Ovary (tissue), 10 donors: ENCODE measurements at places on chromosomes 7 and 10.

DNA sequence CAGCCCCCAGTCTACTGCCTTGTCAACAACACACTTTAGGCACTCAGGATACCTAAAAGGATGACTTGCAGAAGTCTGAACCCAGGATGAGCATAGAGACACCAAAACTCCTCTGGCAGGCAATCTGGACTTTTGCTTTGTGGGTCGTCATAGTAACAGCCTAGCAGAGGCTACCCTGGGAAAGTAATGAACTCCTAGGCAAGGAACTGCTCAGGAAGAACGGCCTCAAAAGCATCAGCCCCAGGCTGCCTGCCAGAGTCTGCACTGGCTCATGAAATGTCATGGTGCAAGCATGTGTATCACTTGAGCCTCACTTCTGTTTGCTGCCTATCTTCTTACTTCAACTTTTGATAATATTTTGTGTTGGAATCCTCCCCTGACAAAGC lies 715.1 kb downstream of the GRID1 start:
- no peak for DNase-seq

GRCh38 chr10:11154849-11155498 lies 137.3 kb downstream of the CELF2 start:
- no peak for DNase-seq

- peak; percentile 69 for DNase-seq
Observed at GRCh38 chr10:119341459-119342301, 134.3 kb downstream of the GRK5 start.

DNA sequence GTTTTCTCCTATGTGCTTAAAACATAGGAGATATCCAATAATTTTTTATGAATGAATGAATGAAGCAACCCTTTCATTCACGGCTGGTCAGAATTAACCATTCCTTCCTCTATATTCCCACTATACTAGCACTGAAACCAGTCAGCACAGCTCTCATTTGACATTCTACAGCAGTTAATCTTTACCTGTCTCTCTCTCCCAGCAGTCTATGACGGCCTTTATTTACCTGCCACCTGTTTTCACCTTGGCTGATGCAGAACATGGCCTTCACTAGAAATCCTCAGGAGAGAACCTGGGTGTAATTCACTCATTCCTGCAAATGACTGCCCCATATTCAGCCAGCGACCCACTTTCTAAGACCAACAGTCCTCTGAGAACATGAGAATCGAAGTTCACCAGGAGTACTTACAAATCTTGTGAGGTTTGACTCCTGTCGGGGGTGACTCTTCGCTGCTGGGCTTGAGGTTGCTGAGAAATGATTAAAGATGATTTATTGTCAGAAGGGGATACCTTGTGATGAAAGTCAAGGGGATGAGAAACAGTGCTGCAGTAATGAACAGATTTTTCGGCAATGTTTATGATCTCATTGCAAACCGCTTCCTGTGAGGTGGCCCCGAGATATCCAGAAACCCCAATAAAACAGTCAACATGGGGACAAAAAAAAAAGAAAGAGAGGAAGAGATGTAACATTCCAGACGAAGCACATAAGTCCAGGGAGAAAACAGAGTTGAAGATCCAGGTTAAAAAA lies 30.9 kb upstream of the PDLIM1 start:
- DNase-seq: no peak

- no peak for DNase-seq
Observed at GRCh38 chr7:151140826-151141225, 26.7 kb downstream of the GBX1 start.

DNA sequence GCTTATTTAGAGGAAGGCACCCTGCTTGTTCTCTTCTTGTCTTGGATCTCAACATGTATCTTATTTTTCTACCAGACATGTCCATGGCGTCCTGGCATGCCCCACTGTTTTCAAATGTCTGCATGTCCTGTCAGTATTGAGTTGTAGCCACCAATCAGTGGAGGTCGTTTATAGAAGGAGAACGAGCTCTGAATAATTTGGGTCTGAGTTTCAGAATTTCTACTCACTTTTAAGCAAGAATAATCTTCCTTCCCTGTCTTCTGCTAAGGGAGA lies 2.9 kb upstream of the HOXA13 start:
- DNase-seq: no peak

GRCh38 chr10:61128196-61128595 lies 184.2 kb upstream of the RHOBTB1 start:
- no peak for DNase-seq

- no peak for DNase-seq
Observed at GRCh38 chr10:9605231-9605630, 1412.4 kb upstream of the CELF2 start.

- no peak for DNase-seq
Observed at GRCh38 chr7:10724449-10724848, 249.2 kb upstream of the PHF14 start.

DNA sequence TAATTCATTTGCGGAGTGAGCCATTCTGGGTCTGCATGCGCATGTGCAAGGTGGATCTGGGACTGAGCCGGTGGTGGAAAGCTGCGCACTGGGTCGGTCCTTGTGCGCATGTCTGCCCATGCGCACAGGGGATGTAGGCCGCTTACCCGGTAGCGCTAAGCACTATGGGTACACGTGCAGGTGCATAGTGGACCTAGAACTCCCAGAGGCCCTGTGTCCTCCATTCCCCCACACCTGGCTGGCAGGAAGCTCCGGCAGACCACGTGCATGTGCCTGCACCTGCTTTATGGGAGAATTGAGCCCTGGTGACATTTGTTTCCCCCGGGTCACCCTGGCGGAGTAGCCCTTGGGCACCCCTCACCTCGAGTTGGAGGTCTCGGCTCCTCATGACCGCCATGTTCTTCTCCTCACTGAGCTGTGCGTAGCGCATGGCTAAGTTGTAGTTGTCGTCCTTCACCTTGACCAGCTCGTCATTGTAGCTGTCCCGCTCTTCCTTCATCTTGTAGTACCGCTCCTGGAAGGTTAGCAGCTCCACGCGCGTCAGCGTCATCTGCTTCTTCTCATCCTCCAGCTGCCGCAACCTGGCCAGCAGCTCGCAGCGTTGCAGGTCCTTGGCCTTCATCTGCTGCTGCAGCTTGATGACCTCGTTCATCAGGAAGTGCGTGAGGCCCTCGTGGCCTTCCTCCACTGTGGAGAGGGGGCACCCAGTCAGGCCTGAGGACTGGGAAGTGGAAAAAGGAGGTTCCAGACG lies 99.6 kb downstream of the CARD11 start:
- DNase-seq: no peak

- no peak for DNase-seq
Observed at GRCh38 chr10:110378006-110378405, 73.3 kb upstream of the SMNDC1 start.

DNA sequence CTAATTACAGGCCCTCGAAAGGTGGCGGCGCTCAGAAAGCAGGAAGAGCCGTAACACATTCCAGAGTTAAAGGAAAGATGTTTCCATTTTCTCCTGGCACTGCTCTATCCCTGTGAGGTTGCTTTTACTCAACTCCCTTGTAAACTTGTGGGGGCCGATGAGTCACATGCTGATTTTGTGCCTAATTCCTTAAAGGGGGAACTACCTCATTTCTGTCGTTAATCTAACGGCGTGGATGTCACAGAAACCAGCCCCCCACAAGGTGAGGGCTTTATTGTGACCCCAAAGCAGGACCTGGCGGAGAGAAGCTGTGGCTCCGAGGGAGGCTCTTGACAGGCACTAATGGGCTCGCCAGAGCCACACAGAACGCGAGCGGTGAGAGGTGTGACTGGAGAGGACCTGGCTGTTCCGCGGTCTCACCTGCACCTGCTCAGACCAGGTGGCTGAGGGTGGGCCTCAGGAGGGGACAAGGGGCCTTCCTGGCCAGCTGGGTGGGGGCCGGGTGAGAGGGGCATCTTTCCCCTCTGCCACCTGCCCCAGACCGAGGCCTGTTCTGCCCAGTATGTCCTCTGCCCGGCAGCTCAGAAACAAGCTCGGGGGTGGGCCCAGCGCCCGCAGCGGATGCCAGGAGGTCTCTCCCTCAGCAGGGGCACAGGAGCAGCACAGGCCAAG lies 50.9 kb downstream of the CALML3 start:
- peak; percentile 52 for DNase-seq

GRCh38 chr10:12925845-12926244 lies 75.7 kb downstream of the CCDC3 start:
- DNase-seq: no peak

DNA sequence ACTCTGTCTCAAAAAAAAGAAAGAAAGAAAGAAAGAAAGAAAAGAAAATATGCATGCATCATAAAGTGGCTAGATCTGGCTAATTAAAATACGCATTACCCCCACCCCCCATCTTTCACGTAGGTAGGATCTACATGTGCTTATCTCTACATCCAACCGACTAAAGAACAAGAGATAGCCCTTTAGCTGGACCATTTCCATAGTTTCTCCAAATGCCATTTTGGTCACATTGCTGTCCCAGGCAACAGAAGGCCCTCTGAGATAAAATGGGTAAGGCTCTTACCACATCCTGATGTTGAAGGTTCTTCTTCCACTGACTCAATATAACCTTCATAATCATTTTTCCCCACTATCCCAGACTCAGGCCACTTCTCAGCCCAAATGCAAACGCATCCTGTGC lies 31.5 kb downstream of the PIK3AP1 start:
- DNase-seq: no peak

DNA sequence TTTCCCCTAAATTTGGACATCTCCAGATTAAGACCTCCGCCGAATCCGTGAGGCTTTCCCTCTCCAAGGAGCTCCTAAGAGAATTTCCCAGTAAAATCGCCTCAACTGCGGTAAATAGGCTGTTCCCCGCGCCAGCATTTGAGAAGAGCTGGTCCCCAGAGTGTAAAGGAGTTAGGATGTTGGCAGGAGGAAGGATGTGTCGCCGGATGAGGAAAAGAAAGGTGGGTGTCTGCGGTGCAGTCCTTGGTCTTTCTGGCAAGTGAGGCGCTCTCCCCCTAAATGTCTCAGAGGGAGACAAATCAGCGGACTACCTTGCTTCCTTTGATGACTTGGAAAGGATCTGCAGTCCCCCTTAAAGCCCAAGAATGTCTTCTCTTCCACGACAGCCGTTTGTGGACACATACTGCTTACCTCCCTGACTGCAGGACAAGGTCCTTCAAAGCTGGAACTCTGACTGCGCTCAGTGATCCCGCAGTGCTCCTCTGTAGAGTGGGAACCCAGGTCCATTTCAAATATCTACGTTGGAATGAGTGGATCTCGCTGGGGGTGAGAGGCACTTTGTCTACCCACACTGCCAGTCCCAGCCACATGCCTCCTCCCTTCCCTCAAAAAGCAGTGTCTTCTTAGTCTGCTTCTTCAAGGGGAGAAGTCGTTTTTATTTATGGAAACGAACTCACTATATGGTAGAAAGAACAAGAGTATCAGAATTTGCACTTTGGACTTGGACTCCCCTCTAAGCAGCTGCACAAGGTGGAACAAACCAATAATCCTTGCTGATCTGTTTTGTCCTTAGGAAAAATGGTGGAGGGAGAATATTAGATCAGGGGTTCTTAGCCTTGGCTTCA lies 1.1 kb upstream of the DLG5 start:
- DNase-seq: peak; percentile 41

DNA sequence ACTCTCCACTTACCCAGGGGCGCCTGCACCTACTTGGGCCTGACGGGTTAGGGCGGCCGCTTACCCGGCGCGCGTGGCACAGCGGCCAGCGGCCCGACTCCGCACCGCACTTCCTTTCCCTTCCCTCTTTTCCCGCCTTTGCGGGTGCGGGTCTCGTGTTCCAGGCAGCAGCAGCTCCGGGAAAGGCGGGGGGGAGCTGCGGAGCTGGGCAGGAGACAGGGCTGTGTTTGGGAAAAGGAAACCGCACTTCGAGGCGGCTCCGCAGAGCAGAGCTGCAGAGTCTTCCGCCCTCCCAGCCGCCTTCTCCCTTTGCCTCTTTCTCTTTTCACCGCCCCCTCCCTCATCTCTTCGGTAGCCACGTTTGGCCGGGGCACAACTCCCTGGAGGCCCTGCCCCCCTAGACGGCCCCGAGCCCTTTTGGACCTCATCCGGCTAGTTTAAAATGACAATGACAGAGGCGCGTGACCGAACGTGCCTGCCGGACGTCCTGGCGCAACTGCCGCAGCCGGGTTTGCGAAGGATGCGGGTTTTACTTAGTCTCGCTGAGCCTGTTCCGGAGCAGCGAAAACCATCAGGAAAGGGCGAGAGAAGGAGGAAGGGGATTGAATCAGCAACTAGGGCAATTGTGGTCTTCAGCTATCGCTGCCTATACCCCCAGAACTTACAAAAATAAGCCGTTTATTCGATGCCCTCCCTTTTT lies 7.9 kb upstream of the PAX2 start:
- no peak for DNase-seq

- DNase-seq: no peak
Observed at GRCh38 chr7:23691320-23691719, 11.3 kb downstream of the FAM221A start.

- no peak for DNase-seq
Observed at GRCh38 chr7:33918438-33919143, 13.3 kb downstream of the BMPER start.

- no peak for DNase-seq
Observed at GRCh38 chr7:6274743-6275142, 2.3 kb upstream of the CYTH3 start.

GRCh38 chr10:89869180-89869579 lies 167.8 kb downstream of the KIF20B start:
- no peak for DNase-seq

DNA sequence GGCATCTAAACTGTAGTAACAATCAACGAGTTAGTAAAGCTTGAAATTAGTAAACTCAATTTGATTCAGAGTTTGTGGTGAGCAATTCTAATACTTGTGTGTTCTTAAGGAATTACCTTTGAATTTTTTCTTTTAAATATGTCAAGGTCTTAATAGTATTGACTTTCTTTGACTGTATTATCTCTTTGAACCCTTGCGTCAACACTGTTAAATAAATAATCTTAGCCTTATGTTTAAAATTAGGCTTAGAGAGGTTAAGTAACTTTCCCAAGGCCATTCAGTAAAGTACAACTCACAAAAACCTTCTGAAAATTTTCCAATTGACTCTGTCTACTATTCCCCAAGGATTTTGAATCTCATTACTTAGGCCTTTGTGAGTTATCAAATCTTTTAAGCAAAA lies 716.4 kb downstream of the NRG3 start:
- DNase-seq: no peak

- DNase-seq: no peak
Observed at GRCh38 chr10:130301021-130301892, 165.1 kb downstream of the GLRX3 start.

GRCh38 chr7:132066761-132067171 lies 509.5 kb downstream of the PLXNA4 start:
- DNase-seq: peak; percentile 25

DNA sequence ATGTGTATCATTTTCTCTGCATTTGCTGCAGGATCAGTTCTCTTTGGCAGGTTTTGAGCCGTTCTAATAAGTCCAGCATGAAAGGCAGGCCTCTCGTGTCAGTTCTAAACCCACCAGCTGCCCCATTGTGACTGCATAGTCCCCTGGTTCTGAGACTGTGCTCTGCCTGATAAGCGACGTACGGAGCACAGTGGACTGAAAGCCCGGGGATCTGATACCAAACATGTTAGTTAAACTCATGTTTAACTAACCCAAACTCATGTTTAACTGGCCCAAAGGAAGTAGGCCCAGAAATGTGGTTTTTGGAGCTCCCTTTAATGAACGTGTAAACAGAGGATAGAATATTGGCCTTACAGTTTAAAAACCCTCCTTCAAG lies 98.0 kb upstream of the PDCD4 start:
- DNase-seq: no peak
